Forelimb muscle (tissue), 1 donor: ENCODE measurements at places on chromosomes 6 and 20. TPM values are rescaled to one million over a fixed set of nuclear protein-coding genes. Genes with fewer than 3 reads are reported as not detected.

DNA sequence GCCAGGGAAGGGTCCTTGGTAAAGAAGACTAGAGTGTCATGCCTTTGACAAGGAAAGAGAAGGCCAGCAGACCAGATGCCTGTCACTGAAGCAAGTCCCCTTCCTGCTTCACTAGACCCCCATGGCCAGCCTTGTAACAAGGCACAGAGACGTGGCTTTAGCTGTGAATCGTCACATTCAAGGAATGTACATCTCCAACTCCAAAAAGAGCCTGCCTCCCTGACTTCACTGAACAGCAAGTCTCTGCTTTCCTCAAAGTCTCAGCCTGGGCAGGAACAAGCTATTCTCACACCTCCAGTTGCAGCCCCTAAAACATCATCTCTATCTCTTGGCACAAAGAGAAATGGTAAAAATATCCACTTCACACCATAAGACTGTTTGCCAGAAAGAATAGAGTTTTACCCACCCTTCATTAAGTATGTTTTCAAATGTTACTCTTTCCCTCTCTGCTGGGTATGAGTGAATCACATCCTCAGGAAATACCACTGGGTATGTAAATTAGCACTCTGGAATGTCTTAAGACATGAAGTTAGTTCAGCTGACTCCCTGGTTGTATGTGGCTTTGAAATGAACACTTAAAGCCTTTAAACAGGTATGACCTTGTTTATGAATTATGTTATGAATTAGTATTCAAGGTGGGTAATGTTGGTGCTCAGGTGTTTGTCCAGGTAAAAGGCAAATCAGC, 46.4 kb upstream of the NT5E start:
- no peak for DNase-seq

- DNase-seq: no peak
These were observed 83.1 kb upstream of the MLIP start for GRCh38 chr6:54028170-54028569.

- DNase-seq: peak; percentile 50
These were observed 144.6 kb downstream of the TFAP2C start for GRCh38 chr20:56773749-56774148.

GRCh38 chr20:24207803-24208300, 219.3 kb upstream of the GGTLC1 start:
- DNase-seq: no peak

DNA sequence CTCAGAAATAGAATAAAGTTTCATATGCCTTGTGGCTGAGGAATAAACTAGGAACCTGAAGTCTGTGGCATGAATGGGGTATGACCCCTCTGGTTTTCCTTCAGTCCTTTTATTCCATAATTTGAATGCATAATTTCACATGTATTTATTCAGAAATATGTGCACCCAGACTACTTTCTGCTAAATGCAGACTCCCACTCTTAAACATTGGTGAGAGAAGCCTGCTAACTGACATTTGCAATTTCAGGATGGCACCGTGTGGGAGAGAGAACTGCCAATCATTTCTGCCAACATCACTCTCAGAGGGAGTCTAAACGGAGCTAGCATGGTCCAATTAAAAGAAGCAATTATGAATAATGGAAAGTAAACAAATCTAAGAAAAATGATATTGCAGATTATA, 141.3 kb downstream of the ADGRB3 start:
- no peak for DNase-seq

GRCh38 chr6:12439296-12439695, 149.1 kb downstream of the EDN1 start:
- no peak for DNase-seq

GRCh38 chr6:89520736-89521135, 87.8 kb downstream of the ANKRD6 start:
- DNase-seq: no peak

GRCh38 chr6:26185004-26185403, 97.8 kb downstream of the HFE start:
- DNase-seq: no peak

GRCh38 chr6:132498638-132499037, 14.3 kb downstream of the STX7 start:
- no peak for DNase-seq

GRCh38 chr6:3013486-3013885, 13.8 kb downstream of the NQO2 start:
- no peak for DNase-seq

GRCh38 chr6:9140172-9140571, 704.8 kb upstream of the SLC35B3 start:
- no peak for DNase-seq

GRCh38 chr20:35953387-35954199, 709 bp downstream of the SCAND1 start:
- no peak for DNase-seq

DNA sequence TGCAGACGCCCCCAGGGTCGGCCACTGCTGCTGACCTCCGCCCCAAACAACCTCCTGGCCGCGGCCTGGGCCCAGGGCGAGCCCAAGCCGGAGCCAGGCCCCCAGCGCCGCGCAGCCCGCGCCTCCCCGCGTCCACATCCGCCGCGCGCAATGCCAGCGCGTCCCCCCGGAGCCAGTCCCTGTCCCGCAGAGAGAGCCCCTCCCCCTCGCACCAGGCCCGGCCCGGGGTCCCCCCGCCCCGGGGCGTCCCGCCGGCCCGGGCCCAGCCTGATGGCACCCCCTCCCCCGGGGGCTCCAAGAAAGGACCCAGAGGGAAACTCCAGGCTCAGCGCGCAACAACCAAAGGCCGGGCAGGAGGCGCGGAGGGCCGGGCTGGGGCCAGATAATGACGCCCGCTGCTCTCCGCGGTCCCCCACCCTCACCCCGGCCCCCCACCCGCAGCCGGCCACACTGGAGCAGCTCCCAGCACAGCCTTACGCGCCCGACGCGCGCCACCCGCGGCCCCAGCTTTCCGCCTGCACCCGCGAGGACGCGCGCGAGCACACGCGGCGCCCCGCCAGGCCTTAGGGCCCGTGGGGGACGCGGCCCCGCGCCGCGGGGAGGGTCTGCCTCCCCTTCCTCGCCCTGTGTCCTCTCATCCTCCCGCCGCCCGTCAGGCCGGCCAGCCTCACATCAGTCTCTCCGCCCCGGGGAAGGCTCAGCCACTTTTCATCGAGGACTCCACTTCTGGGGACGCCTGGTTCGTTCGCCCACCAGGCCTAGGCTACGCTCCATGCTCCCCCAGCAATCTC, 12.9 kb upstream of the SLC22A7 start:
- no peak for DNase-seq

DNA sequence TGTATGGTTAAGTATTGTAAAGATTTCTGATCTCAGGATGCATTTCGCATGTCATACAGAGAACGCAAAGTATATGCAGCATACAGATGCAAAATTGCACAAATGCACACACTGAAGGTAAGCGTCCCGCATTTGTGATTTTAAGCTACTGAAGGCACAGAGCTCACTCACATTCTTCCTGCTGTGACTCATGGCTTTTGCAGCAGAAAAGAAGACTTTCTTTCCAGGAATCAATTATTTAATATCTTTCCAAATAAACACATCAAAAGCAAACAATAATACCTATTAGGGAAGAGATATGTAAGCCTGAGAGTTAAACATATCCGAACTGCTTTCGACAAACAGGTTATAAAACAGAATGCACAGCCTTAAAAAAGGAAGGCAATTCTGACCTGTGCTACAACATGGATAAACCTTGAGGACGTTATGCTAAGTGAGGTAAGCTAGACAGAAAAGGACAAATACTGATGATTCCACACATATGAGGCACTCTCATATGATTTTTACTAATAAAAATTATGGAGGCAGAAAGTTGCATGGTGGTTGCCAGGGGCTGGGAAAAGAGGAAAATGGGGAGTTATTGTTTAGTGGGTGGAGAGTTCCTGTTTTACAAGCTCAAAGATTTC, 109.0 kb downstream of the TFAP2A start:
- no peak for DNase-seq

DNA sequence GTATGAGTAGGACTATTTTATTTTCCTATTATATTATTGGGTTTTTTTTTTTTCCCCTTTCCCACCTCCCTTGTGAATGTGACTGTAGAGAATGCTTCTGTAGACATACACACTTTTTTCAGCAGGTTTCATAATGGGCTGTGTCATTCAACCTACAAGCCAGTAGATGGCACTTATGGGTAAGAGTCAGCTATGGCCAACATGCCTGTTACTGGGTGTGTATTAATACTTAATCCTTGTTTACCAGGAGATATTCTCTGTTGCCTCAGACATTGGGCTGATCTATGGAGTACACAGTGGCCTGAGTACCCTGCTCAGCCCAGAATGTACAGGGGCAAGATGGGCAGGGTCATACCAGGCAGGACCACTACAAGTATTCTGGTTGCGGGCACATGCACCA, 382.5 kb downstream of the EPHA7 start:
- no peak for DNase-seq

GRCh38 chr6:23494367-23494766, 631.6 kb upstream of the NRSN1 start:
- DNase-seq: no peak

GRCh38 chr6:43478008-43478372, 620 bp downstream of the TJAP1 start:
- no peak for DNase-seq

DNA sequence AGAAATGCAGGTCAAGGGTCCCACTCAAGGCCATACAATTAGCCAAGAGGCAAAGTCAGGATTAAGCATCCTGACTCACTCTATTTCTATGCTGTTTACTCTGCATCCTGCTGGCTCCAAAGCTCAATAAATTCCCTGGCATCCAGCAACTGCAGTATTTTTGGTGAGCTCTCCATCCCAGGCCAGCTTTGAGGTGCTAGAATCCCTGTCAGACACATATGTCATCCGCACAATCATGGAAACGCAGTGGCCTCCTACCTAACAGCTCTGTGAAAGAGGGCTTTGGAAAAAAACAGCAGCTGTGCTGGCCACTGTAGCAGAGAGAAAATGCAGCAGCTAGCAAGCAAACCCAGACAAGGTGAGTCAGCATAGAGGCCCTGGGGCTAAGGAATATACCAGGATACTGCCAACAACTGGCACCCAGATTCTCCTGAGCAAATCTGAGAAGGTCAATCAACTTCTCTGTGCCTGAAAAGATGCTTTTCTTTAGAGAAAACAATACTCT, 58.4 kb downstream of the ANKEF1 start:
- DNase-seq: no peak

DNA sequence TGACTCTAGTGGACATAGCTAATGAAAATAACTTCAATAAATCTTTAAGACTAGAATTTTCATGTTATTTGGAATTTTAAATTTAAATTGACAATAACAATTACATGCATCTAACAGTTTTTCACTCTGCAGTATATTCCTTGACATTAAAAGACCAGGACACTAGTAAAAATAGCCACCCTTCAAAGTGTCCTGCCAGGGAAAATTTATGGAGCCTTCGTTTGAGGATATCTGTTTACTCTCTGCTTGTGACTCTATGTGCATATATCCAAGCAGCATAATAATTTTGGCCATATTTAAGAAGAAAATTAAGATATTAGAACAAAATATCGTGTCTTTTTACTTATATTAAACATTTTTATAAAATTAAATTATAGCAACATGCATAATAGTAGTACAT, 58.8 kb upstream of the NKAIN2 start:
- DNase-seq: no peak

DNA sequence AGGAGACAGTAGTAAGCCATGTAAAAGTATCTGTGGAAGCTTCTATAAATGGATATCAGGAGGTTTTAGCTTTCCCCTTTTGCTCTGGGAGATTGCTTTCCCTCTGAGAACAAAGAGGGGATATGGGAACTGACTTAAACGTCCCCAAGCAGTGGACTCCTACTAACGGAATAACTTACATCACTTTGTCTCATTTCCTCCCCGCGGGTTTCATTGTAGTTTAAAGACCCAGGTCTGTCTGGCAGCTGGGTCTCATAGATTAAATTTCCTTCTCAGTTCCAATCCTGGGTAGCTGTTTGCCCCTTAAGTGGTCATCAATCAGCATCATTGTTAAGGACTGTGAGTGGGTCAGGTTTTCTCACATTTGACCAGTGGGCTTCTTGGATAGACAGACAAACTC, 68.7 kb downstream of the PLAGL1 start:
- DNase-seq: no peak

DNA sequence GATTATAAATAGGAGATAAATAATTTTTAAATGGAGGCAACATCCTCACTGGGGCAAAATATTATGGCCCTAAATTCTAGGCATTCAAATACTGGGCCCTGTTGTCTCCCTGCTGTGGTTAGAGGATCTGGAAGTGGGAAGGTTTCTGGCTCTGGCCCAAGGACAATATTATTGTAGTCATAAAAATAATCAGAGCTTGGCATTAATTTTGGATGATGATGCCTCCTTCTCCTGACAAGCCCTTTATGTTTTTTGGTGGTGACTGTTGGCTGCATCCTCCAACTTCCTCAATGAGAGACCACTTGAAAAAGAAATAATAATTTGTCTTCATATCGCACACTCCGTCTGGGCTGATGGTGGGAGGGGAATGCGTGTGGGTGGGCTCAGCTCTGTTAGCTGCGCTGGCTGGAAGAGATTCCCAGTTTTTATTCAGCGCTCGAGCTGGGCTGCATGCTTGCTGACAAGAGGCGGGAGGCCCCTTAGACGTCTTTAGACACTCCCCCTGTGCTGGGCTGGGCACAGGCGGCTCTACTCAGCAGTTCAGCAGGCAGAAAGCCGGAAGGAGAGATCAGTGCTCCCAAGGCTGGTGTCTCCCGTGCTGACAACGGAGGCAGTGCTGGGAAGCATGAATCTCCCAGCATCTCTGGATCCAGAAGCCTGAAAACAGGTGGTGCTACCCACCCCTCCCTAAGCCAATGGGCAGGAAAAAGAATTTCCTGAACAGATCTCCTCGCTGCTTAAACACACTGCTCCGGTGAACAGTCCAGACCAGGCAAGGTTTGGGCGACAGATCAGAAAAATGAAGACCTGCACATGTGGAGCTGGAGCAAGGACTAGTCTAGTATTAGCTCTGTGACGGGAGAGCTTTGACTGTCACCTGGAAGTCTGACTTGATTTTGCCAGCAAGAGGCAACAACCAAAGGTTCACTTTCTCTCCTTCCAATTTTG, 97.7 kb downstream of the SYCP2 start:
- no peak for DNase-seq

- no peak for DNase-seq
These were observed at the start of gene RAB44 for GRCh38 chr6:36697481-36697903. Gene RAB44, plus strand, starts transcription at chr6:36697826. Its CDS starts 6,410 bp downstream, at chr6:36704236.

- no peak for DNase-seq
These were observed 670.7 kb upstream of the CITED2 start for GRCh38 chr6:140045116-140045515.

GRCh38 chr6:44270526-44271405, 516 bp downstream of the TMEM151B start:
- no peak for DNase-seq

Gene SLC22A3
- 11.8 TPM for polyA plus RNA-seq

Gene ZNF451
- polyA plus RNA-seq: 23.8 TPM

Gene EEF1E1
- polyA plus RNA-seq: 20.4 TPM

Gene PPIL6
- 5.2 TPM for polyA plus RNA-seq

Gene NKAIN4
- polyA plus RNA-seq: 29.5 TPM

Gene SAMD10
- polyA plus RNA-seq: 3.0 TPM

Gene CD24
- 10.1 TPM for polyA plus RNA-seq

Gene PHACTR3
- 5.5 TPM for polyA plus RNA-seq

Gene PKIG
- 48.1 TPM for polyA plus RNA-seq
